ENCODE measurements at places on chromosomes 16 and 17.

DNA sequence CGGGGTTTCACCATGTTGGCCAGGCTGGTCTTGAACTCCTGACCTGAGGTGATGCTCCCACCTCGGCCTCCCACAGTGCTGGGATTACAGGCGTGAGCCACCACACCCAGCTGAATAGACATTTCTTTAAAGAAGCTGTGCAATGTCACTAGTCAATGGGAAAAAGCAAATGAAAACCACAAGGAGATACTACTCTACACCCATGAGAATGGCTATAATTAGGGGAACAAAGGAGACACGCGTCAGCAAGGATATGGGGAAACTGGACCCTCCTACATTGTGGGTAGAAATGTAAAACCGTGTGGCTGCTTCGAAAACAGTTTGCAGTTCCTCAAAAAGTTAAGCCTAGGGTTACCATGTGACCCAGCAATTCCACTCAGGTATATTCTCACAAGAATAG, 103.4 kb downstream of the VPS53 start:
- no peak for DNase-seq

- no peak for DNase-seq
These were observed 16.0 kb downstream of the SPNS3 start for GRCh38 chr17:4449736-4450135.

DNA sequence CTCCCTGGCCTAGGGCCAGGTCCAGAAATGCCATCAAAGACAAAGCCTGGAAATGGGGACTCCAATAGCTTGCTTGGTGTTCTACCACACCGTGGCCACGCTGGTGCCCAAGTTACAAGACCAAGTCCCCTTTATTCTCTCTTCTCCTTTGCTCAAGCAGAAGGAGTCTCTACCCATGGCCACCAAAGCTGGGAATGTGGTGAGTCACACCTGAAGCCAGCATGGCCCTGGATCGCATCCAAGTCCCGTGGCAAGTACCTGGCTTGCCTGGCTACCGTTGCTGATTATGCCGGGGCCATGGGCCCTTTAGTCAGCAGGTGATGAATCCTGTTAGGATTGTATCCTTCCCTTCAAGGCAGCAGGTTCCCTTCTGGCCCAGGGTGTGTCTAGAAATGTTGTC, 260.0 kb downstream of the HAPSTR1 start:
- DNase-seq, result no peak

- DNase-seq, result no peak
These were observed 139.4 kb upstream of the CPHXL start for GRCh38 chr16:75865736-75866135.

- no peak for DNase-seq
These were observed 939.9 kb upstream of the SOX9 start for GRCh38 chr17:71180801-71181385.

- no peak for DNase-seq
These were observed 44.6 kb downstream of the RMI2 start for GRCh38 chr16:11389631-11390565.

DNA sequence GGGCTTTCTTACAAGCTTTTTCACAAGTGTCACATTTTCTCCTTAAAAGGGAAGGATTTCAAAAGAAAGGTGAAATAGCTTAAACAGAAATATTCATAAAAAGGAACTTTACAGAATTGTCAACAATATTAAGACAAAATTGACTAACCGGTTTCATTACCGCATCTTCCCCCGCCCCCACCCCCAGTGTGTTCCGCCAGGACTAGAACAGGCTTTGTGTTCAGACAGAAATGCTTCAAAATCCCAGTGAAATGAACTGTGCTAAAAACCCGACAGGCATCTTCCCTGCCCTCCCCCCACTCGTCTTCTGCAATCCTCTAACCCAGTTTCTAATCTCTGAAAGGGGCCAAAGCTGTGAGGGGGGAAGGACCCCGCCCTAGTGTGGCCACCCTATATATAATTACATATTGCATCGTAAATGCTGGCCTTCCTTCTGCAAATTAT, 990 bp upstream of the ROGDI start:
- no peak for DNase-seq

DNA sequence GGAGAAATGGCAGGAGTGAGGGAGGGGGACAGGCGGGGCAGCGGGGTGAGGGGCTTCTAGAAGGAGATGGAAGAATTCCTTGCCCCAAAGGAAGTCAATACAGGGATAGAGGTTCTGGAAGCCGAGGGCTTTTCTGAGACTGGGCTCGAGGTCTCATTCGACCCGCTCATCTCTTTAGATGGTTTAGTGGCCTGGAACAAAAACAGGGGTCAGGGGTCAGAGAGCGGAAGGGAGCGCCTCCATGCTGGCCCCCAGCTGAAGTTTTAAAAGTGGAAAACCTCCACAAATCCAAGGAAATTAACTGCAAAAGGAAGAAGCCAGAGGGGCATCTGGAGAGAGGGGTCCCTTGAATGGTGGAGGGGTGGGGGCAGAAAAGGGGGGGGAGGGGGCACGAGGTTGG, 72.5 kb downstream of the SRCIN1 start:
- peak; percentile 63 for DNase-seq

GRCh38 chr16:13099822-13100221, 198.4 kb downstream of the SHISA9 start:
- DNase-seq, result no peak

GRCh38 chr16:58498341-58499091, 1.4 kb upstream of the NDRG4 start:
- no peak for DNase-seq

- no peak for DNase-seq
These were observed 138.8 kb downstream of the XYLT1 start for GRCh38 chr16:17331991-17332390.

DNA sequence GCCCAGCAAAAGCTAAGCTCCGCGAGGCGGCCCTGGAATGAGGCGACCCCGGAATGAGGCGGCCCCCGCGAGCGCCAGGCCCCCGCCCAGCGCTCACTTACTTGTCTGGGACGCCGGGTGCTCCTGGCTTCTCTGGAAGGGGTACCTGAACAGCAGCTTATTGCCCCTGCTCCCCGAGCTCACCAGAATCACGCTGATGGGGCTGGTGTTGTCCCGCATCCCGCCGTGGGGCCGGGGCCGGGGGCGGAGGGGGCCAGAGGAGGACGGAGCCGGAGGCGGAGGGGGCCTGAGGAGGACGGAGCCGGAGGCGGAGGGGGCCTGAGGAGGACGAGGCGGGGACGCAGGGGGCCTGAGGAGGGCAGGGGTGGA, 440 bp downstream of the NPRL3 start:
- DNase-seq, result peak; percentile 56

DNA sequence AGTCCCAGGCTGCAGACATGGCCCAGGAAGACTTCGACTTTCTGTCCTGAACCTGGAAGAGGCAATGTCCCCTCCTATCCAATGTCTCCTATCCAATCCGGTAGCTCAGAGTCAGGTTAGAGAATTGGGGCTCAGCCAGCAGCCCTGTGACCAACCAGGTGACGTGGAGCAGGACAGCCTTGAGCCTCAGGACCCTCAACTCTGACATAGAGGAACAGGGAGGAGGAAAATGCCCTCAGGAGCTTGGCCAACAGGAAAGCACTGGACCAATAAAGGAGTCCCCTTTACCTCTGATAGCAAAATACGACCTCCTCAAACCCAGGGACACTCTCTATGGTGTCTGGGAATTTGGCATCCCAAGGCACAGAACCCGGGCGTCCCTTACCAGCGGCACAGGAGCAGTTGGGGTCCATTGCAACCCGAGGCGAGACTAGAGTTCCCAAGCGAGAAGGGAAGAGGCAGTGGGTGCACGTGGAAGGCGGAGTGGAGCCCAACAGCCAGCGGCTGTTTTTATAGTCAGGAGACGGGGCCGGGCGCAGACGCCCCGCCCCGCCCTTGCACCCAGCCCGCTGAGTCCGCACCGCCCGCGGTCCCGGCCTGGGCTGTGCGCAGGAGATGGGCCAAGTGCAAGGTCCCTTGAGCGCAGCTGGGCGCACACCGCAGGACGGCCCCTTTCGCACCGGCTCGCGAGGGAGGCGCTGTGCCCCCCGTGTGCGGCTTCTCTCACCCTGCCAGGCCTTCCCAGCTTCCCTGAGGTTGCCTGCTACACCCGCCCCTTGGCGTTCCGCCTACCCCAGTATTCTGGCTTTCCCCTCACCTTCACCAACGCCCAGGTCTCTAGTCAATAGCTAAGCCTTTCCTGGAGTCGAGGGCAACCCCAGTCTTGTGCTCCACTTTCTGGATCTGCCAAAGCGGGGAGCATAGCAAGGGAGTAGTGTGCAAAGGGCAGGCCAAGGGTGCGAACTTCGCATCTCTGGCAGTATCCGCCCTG, at the start of gene MT1G:
Gene MT1G (minus strand): TSS at position 485 of the 991 bp plus-strand sequence. CDS start 72 bp downstream, at position 413.
- DNase-seq, result no peak

DNA sequence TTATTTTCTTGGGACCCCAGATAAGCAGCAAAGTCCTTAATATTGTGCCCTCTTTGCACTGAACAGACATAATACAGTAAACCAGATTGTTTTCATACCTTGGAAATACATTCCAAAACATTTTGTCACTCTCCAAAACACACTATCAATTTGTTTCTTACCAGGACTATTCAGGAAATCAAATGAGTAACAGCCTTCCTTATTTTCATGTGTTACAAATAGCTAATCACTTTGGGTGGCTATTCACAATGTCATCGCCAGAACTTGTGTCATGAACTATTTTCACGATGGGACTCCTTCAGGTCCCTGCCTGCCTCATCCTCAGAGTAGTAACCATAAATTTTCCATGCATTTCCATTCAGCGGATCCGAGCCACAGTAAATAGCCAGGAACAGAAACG, 104.5 kb downstream of the MAP2K6 start:
- no peak for DNase-seq

DNA sequence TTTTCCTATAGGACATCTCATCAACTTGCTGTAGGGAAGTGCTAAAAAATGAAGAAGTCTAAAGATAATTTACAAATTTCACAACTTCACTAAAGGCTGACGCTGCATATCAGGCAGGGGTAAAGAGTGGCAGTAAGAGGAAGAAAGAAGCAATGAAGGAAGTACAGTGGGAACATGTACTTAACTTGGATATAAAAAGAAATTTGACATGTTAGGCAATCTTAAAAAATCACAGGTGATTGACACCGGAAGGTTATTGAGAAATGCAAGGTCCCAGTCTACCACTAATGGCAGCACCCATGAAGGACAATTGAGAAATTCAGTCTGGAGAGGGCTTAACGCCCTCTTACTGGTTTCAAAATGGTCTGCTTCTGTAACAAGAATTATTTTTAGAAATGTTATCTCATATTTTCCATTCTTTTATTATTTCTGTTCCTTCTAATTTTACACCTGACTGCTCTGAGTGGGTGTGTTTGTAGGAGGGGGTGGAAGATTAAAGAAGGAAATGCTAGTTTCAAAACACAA, 358.1 kb downstream of the KCNJ2 start:
- no peak for DNase-seq

GRCh38 chr17:13362341-13363122, 239.2 kb downstream of the HS3ST3A1 start:
- DNase-seq, result no peak

GRCh38 chr16:14452066-14452465, 178.0 kb downstream of the PARN start:
- no peak for DNase-seq
